Urothelium cell line (cell line): ENCODE measurements at places on chromosomes 11 and 22.

DNA sequence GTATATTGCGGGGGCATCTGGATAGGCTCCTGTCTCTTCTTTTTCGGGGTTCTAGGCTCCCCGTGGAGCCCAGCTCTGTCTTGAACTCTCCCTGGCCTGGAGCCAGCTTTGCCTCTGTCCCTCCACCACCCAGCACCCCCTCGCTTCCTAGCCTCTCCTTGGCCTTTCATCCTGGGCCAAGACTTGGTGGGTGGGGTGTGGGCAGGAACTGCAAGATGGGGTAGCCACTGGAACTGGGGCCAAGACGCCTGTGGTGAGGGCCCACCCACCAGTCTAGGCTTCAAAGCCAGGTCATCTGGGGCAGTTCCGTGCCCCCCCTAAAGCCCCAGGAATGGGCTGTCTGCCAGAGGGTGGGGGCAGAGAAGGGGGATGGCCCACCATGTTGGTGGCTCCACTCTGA is 1.7 kb upstream of the CRYBB1 start:
- DNase-seq, result peak; percentile 74

GRCh38 chr22:48881326-48881980 is 946.2 kb downstream of the BRD1 start:
- DNase-seq, result no peak

DNA sequence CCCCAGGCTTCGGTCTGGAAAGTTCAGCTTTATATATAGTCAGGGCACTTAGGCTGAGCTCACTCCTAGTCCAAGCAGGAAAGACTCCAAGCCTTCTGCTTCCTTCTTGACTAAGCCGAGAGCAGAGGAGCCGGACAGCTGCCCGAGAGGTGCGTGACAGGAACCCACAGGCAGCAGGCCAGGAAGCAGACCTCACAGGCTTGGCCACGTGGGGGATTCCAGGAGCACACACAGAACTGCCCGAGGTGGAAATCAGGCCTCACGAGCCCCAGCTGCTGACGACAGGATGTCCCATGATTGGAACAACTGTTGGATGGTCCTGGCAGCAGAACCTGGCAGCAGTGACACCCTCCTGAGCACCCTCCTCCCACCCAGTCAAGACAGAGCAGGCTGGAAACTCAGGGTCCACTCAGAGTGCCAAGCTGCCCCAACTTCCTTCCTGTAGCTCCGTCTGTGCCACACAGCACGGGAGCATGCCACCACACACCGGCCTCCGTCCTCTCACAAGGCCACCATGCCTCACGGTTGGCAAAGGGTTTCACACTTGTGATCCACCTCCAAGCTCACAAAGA is 5.4 kb downstream of the PLA2G6 start:
- DNase-seq, result no peak

GRCh38 chr22:50182176-50183081 is 3.3 kb upstream of the TRABD start:
- no peak for DNase-seq

- DNase-seq, result peak; percentile 68
Observed at GRCh38 chr11:29343465-29344333, 673.1 kb downstream of the KCNA4 start.

DNA sequence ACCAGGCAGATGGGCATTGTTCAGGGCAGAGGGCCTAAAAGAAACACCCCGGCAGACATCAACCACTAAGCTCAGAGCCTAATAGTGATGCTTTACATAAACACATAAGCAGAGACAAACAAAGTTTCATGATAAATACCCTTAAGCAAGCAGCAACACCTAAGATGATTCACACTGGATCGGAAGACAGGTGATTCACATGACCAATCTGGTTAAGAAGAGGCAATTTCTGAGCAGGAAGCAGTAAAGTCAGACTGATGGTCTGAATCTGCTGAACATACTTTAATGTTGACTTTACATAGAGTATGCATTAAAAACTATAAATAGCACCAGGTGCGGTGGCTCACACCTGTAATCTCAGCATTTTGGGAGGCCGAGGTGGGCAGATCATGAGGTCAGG is 56.1 kb downstream of the SYN3 start:
- DNase-seq, result no peak

- no peak for DNase-seq
Observed at GRCh38 chr11:100984668-100985067, 144.9 kb downstream of the PGR start.

- DNase-seq, result peak; percentile 87
Observed at GRCh38 chr11:64566042-64566914, 24.7 kb upstream of the SLC22A12 start.

- DNase-seq, result peak; percentile 58
Observed at GRCh38 chr22:25564979-25565677, 653 bp downstream of the GRK3 start.

GRCh38 chr11:69288883-69289242 is 5.1 kb upstream of the MYEOV start:
- DNase-seq, result no peak

DNA sequence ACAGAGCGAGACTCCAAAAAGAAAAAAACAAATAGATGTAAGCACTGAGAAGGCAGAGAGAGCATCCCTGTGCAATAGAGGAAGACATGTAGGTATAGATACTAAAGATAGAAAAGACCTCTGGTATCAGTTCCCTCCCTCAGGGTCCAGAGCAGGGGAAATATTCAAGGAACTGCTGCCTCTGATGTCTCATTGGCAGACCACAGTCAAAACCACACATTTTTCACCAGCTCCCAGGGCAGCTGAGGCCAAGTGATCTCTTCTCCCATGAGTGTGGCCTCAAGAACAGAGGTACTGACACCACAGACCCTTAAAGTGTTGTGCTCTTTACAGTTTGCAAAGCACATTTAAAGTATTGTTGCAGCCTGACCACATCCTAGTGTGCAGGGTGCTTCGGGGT is 288.5 kb downstream of the NTM start:
- DNase-seq, result no peak

- DNase-seq, result peak; percentile 6
Observed at GRCh38 chr11:22703591-22703990, 37.2 kb downstream of the GAS2 start.

GRCh38 chr22:45323695-45324094 is 14.0 kb downstream of the FAM118A start:
- no peak for DNase-seq

GRCh38 chr22:23495614-23496444 is 84.3 kb downstream of the IGLL1 start:
- DNase-seq, result no peak

DNA sequence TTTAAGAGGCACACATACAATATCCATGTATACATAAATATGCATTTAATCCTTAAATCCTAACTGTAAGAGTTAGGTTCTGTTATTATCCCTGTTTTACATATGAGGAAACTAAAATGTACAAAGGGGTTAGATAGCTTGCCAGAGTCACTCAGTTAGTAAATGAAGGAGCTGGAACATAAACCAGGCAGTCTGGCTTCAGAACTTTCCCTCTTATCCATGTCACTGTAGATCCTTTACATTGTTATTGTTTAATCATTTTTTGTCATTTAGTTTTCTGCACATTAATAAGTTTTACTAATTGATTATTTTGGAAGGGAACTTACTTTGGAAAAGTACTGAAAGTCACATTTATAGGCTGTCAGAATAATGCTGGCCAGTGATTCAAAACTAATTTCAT is 282.4 kb downstream of the TMEM135 start:
- no peak for DNase-seq

DNA sequence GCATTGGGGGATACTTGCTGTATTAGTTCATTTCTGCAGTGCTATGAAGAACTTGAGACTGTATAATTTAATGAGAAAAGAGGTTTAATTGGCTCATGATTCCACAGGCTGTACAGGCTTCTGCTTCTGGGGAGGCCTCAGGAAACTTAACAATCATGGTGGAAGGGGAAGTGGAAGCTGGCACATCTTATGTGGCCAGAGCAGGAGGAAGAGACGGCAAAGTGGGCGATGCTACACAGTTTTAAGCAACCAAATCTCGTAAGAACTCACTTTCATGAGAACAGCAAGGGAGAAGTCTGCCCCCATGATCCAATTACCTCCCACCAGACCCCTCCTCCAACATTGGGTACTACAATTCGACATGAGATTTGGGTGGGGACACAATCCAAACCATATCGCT is 55.1 kb downstream of the TMPRSS5 start:
- no peak for DNase-seq

- peak; percentile 82 for DNase-seq
Observed at GRCh38 chr22:46803031-46803880, 40.8 kb downstream of the TBC1D22A start.

DNA sequence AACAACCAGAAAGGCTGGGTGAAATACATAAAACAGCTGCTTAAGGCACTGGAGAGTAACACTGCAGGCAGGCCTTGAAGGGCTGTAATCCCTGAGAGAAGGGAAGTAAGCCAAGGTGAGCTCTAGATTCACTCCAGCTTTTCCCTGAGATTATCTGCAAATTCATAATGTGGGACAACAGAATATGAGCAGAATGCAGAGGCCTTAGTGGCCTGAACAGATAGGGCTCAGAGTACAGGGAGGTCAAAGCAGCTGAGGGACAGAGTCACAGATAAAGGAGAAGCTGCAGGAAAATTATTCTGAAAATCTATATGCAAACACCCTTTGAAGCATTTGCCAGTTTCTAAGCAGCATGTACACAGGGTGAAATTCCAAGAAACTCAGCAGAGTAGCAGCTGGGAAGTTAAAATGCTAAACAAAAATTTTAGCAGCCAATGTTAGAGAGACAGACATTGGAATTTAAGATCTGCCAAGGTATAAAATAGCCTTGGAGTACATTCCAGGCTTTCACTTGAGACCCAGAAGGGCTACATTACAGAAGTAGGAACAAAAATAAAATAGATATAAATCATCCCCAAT is 48.1 kb upstream of the CWF19L2 start:
- no peak for DNase-seq

DNA sequence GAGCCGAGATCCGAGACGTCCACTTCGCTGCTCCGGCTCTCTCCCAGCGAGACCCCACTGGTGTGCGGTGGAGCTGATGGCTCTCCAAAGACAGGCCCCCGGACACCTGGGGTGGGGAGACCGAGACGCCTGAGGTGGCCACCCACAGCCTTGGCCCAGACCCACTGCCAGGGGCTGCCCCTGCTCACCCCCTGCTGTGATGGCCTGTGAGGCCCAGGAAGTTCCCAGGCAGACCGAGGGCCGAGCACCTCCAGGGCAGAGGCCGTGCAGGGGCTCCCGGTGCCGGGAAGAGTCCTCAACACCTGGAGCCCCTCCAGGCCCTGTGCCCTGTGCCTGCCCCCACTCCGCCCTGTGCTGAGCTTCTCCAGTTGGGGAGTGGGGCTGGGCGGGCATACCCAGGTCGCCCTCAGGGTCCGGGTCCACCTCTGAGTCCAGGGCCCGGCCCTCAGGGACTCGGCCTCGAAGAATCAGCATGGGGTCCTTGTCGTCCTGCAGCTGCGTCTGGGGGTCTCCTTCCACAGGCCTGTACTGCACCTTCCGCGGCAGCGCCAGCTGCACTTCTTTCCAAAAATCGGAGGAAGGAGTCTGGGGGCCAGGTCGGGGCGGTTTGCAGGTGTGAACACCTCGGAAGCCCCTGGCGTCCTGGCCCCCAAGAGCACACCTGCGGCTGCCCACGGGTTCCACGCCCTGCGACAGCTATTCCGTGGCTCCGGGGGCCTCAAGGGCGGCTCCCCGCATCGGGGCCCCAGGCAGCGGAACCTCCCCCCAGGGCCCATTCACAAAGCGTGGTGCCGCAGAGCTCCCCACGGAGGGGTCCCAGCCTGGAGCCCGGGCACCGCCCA is 8.6 kb downstream of the SIGIRR start:
- DNase-seq, result no peak

DNA sequence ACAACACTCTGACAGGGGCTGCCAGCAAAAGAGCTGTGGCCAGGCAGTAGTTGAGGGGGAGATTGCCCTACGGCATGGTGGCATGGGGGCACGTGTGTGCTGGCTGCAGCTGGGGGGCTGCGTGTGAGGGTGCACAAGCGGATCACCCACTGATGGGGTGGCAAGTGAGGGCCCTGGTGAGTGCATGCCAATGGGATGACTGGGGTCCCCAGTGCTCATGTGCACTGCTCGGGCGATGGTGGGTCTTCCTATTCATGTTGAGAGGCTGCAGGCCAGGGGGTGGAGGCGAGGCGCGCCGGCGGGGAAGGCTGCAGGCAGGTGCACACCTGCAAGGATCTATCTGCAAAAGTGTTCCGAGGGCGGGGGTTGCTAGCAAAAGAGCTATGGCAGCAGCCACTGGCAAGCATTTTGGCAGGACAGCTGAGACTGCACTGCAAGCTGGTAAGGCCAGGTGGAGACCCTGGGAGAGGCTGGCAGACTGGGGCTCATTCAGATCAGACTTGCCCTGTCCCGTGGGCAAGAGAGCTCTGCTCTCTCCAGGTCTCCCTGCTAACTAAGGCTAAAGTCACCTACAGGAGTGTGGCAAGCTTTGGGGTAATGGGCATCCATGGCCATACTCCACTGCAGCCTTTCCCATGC is 12.0 kb downstream of the OR51I2 start:
- no peak for DNase-seq

- DNase-seq, result no peak
Observed at GRCh38 chr11:6900327-6900999, 8.2 kb upstream of the OR2D2 start.

GRCh38 chr22:42769574-42770447 is 49.1 kb upstream of the A4GALT start:
- DNase-seq, result peak; percentile 76

GRCh38 chr11:34226210-34226609 is 120.8 kb downstream of the NAT10 start:
- no peak for DNase-seq

- no peak for DNase-seq
Observed at GRCh38 chr11:27721264-27722116, 21.2 kb upstream of the BDNF start.

DNA sequence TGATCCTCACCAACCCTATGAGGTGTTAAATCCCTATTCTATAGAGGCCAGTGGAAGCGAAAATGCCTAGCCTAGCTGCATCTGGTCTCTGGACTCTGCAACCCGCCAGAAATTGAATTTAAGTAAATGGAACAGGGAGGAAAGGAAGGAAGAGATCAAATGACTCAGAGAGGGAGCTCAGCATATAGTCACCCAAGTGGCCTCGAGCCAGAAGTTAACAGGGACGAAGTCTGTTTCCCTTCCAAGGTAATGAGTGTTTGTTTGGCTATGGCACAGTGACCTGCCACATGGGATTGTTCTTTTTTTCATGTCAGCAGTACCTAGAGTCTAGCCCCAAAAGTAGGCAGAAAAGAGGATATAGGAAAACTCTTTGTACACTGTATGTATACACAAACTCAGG is 66.3 kb downstream of the PAK1 start:
- DNase-seq, result peak; percentile 77

- no peak for DNase-seq
Observed at GRCh38 chr11:65136515-65137096, 2.3 kb upstream of the SYVN1 start.

DNA sequence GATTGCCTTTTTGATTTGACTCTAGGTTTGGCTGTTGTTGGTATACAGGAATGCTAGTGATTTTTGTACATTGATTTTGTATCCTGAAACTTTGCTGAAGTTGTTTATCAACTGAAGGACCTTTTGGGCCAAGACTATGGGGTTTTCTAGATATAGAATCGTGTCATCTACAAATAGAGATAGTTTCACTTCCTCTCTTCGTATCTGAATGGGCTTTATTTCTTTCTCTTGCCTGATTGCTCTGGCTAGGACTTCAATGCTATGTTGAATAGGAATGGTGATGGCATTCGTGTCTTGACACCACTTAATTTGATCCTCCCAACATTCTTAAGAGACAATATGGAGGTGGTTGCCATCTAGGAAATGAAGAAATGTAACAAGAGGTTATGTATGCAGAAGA is 388.1 kb upstream of the API5 start:
- DNase-seq, result no peak

- no peak for DNase-seq
Observed at GRCh38 chr11:96082002-96082899, 158.3 kb upstream of the MTMR2 start.

GRCh38 chr11:25159341-25159740 is 662.5 kb downstream of the LUZP2 start:
- no peak for DNase-seq

GRCh38 chr11:9144828-9145227 is 53.4 kb upstream of the SCUBE2 start:
- no peak for DNase-seq
